Natural killer cell treated with Interleukin-12 subunit alpha and Interleukin-12 subunit beta and Interleukin-15 and Interleukin-18, amount 100 ng/mL, for 72 hours (primary cell): ENCODE measurements at places on chromosomes 13 and 19. TPM values are rescaled to one million over a fixed set of nuclear protein-coding genes. Genes with fewer than 3 reads are reported as not detected.

ZNF471 gene
- 0.20 TPM for total RNA-seq

GRCh38 chr19:14505488-14506239, 9.7 kb upstream of the GIPC1 start:
- peaks cover 6% of the 10 kb centered on the region for H3K4me1 ChIP-seq
- no peak overlapping the region for H3K4me3 ChIP-seq
- no peak overlapping the region for H3K27ac ChIP-seq
- no peaks in the 10 kb centered on the region for H3K36me3 ChIP-seq

PINLYP gene
- 2.7 TPM for total RNA-seq

DNA sequence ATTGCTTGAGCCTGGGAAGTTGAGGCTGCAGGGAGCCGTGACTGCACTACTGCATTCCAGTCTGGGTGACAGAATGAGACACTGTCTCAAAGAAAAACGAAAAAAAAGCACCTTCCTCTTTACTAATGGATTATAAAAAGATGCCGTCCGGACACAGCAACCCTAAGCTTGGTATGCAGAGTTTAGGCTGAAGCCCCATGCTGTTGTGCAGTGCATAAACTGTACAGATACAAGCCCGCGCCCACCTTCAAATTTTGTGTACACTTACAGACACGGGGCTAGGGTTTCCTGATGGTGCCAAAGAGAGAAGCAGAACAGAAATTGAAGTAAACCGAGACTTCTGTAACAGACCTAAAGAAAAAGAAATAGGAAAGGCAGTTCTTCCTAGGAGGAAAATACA, 9.0 kb downstream of the LPAR6 start:
- H3K27ac ChIP-seq, result peak overlapping the region; percentile 93
- no peaks in the 10 kb centered on the region for H3K36me3 ChIP-seq
- DNase-seq, result no peak
- H3K4me1 ChIP-seq, result peaks cover 47% of the 10 kb centered on the region
- no peaks in the 10 kb centered on the region for H3K27me3 ChIP-seq

SPACA4 gene
- total RNA-seq, result not detected

DNA sequence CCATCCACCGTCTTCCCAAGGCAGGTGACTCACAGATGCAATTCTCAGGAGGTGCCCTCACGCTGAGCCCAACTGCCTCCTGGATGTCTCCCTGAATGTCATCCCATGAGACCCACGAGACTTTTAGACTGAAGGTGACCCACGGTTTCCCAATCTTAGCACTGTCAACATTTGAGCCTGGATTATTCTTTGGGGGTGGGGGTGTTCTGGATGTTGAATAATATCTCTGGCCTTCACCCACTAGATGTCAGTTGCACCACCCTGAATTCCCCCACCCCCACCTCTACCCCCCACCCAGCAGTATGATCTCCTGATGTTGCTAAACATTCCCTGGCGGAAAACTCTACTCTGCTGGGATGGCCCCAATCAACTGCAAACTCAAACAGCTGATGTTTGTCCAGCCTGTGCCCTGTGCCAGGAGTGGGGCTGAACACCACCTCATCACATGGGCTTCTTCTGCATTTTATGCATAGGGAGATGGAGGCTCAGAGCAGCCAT, 2.2 kb upstream of the CYP4F22 start:
- no peak overlapping the region for H3K27ac ChIP-seq
- peaks cover 8% of the 10 kb centered on the region for H3K27me3 ChIP-seq
- H3K4me1 ChIP-seq, result peaks cover 9% of the 10 kb centered on the region

ALOX5AP gene
- total RNA-seq, result 49.8 TPM

- peaks cover 16% of the 10 kb centered on the region for H3K27me3 ChIP-seq
- H3K27ac ChIP-seq, result no peak overlapping the region
These were observed 27.0 kb upstream of the CEACAM1 start for GRCh38 chr19:42555317-42555716.

ZBTB32 gene
- total RNA-seq, result 295 TPM

FAAP24 gene
- total RNA-seq, result 9.8 TPM

KCTD15 gene
- 3.4 TPM for total RNA-seq

DNA sequence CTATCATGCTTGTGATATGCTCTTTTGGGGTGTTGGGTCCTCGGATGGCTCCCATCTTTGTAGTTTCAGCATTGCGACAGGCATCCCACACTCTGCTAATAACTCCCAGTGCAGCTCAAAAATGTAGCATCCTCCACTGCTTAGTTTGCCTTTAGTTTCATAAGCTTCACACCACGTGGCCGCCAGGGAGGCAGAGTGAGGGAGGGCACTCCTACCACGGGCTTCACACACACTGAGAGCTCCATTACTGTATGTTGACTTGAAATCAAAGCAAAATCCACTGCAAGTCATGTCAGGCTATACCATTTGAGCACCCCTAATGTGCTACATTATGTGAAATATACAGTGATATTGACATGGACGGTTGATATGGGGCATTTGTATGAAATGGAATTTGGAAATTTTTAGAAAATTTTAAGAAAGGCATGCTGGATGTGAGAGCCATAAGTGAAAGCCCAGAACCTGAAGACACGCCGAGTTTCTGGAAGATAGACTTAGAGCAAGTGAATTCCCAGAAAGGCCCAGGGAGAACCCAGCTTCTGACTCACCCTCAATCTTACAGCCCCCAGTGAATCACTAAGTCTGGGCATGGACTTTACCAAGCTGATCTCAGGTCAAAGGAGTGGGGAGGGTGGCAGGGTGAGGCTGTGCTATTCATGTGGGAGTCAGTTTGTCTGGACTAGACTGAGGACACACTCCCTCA, 94.1 kb downstream of the HSPH1 start:
- DNase-seq, result no peak
- no peaks in the 10 kb centered on the region for H3K4me1 ChIP-seq
- H3K27me3 ChIP-seq, result peaks cover 14% of the 10 kb centered on the region
- H3K4me3 ChIP-seq, result peak overlapping the region; percentile 21

DNA sequence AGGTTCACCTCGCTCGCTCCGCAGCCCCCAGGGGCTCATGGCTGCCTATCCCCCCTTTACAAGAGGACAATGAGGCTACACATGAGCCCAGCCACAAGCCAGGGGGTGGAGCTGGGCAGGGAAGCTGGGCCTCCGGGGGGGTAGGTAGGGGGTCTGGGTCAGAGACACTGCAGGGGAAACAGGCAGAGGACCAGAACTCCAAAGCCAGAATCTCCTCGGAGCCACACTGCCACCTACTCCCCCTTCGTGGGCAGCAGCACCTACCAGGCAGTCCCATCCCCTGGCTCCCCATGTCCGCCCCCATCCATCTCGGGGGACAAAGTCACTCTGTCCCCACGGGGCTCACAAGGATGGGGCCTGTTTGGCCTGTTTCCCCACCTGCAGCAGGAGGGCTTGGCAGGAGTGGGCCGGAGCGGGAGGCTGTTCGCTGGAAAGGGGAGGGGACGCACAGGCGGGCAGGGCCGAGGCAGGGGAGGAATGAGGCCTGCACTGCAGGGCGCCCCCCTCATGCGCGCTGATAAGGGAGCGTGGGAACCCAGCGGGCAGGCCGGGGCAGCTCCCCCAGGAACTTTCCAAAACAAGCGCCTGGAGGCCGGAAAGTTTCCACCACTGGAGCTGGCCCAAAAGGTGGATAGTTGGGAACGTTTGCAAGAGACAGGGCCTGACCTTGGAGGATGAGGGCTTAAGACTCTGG, 545 bp upstream of the ISYNA1 start:
- DNase-seq, result no peak
- no peaks in the 10 kb centered on the region for H3K27me3 ChIP-seq
- no peak overlapping the region for H3K27ac ChIP-seq
- peaks cover 37% of the 10 kb centered on the region for H3K4me1 ChIP-seq

DNA sequence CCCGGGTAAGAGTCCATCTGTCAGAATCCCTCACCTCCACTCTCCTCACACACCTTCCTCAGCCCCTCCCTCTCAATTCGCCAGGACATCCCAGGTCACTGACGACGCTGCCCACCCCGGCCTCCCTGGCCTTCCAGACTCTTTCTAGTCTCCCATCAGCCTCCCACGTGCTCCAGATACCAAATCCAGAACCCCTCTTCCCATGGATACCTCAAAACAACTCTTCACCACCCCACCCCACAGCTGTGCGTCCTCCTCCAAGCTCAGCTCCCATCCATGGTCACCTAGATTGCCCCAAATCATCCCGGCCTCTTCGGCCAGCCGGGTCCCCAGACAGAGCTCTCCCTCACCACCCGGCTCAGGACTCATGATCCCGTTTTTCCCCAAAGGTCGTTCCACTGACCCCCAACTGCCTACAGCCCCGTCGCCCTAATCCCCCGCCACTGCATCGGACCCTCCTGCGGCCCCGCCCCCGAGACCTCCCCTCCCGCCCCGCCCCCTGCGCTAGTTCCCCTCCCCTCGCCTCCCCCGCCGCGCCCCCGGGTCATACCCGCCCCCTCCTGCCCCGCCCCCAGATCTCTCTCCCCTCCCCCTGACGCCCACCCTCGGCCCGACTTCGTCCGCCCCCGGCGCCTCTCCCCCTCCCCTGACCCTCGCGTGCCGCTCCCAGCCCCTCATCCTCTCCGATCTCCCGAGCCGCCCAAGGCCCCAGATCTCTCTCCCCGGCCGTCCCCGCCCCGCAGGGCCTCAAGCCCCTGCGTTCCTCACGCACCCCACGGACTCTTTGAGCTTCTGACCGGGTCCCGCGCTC, 546 bp downstream of the UBXN6 start:
- H3K4me3 ChIP-seq, result peak overlapping the region; percentile 96
- no peaks in the 10 kb centered on the region for H3K36me3 ChIP-seq

DNA sequence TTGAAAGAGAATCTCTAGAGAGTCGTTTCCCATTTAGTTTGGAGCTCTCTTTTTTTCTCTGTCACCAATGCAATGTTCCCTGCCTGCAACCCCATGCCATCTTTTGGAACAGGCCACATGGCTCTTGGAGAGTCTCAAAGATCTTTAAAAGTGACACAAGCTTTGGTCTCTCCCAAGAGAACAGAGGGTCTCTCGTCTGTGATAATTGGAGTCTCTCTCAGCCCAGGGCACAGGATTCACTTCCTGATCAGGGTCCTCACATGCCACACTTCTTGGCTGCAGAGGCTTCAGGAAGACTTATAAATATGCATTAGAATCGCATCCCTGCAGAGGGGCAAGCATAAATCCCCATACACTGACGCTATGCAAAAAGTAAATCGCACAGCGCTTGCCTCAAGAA, 240.5 kb downstream of the IRS2 start:
- H3K36me3 ChIP-seq, result no peaks in the 10 kb centered on the region
- no peaks in the 10 kb centered on the region for H3K4me1 ChIP-seq
- H3K27ac ChIP-seq, result no peak overlapping the region
- no peak for DNase-seq
- H3K27me3 ChIP-seq, result peaks cover 16% of the 10 kb centered on the region
- no peak overlapping the region for H3K4me3 ChIP-seq

DNA sequence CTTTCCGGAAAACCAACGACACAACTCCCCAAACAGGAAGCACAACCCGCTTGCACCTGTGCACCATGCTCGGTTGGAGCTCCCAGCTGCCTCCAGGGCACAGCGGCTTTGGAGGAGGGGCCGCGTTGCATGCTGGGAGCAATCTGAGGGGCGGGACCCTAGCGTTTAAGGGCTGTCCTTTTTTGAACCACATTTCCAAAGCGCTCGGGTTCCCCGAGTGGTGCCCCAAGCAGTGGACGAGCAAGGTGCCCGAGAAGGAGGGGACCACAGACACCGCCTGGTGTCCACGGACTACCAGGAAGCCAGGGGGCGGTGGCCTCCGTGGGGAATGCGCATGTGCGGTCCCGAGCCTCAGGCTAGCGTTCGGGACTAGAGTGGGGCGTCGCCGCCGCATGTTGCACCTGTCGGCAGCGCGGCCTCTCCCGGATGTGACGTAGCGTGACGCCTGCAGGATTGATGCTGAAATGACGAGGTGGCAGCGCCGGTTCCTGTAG, 11.9 kb upstream of the ZNF57 start:
- peaks cover under 1% of the 10 kb centered on the region for H3K27me3 ChIP-seq
- no peak overlapping the region for H3K27ac ChIP-seq
- peak; percentile 78 for DNase-seq
- H3K36me3 ChIP-seq, result no peaks in the 10 kb centered on the region

TUBA3C gene
- not detected for total RNA-seq
